ENCODE measurements at places on chromosomes 4 and X.

GRCh38 chr4:101348995-101349800 is 1.9 kb upstream of the PPP3CA start:
- no peak for DNase-seq

DNA sequence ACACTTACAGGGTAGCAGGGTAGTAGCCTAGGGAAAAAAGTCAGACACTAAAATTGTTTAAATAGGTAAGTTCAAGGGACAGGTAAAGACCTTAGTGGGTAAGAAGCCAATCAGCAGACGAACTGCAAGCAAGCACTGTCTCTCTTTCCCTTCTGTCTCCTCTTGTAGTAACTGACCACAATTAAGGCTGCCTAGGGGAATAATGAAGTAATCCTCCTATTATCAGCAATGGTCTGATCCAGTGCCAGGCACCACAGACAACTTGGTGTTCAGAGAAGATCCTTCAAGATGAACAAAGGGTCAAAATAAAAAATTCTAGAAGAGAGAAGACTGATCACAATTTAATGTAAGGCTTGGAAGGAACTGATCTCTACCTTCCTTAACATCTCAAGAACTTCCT is 62.9 kb downstream of the ELOVL6 start:
- DNase-seq, result no peak

DNA sequence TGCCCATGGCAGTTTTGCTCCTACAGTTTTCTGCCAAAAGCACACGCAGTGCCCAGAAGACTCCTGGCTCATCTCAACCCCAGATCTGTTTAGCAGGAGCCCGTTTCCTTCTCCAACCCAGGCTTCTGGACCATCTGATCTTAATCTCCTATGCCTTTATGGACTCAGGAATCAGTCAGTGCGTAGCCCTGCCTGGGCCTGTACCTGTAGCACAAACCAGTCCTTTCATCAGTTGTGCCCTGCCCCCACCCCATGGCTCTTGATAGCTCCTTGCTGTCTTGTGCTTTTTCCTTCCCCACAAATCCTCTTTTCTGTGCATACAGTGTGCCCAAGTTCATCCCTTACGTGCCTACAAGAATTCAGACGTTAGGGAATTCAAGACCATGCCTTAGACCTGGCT is 1.5 kb downstream of the ZNF718 start:
- DNase-seq, result no peak

- DNase-seq, result no peak
Observed at GRCh38 chr4:77007358-77008230, 58.0 kb downstream of the SEPTIN11 start.

DNA sequence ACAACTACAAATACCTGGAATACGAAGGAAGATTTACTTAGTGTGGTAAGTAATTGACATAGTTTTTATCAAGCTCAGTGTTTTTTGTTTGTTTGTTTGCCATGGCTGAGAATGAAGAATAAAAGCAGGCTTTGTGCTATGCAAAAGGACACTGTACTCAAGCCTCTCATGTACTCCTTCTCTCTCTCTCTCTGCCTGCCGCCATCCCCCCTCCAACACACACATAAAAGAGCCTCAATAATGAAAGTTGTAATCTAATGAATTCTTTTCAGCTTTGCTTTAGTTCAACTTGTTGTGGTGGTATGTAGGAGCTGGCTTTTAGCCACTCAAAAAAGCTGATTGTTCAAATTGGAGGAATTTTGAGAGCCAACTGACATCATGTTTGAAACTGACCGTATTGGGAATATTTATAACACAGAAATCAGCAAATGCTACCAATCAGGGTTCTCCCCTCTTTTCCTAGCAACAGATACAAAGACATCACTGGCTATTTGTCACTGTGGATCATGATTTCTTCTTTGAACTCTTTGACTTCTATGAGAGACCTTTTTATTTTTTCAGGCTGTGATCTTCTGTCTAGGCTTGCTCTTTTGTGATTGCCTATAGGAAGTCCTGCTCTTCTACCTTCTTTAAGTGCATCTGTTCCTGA is 1148.8 kb downstream of the RAPGEF2 start:
- DNase-seq, result no peak

DNA sequence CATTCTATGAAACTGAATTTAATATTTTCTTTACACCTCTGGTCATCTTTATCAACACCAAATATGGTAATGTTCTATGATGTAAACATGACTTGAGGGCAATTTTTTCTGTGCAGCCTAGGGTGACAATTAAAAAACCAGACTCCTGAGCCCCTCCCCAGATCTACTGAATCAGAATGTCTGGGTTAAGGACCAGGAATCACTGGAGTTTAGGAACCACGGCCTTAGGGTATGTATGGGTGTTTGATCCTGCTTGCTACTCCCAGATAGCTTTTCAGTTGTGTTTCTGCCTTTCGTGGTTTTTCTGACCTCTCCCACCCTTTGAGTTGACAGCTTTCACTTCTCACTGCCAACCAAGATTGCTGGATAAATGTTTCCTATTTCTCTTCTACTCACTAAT is 332.2 kb downstream of the DHX15 start:
- DNase-seq, result no peak

- DNase-seq, result no peak
Observed at GRCh38 chrX:71214604-71215337, 8.3 kb upstream of the GJB1 start.

GRCh38 chr4:150972592-150972991 is 42.5 kb downstream of the LRBA start:
- no peak for DNase-seq

DNA sequence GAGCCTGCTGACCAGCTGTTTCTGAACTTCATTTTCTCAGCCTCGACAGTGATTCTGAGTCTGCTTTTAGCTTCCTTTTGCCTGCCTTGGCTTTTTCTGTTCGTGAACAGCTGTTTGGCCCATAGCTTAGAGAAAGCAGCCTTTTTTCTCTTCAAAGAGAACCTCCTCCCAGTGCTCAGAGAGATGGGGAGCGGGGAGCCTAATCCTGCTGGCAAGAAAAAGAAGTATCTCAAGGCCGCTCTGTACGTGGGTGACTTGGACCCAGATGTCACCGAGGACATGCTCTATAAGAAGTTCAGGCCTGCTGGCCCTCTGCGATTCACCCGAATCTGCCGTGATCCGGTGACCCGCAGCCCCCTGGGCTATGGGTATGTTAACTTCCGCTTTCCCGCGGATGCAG is 756 bp downstream of the PABPC5 start:
- DNase-seq, result no peak

- DNase-seq, result no peak
Observed at GRCh38 chr4:69936566-69936965, 5.7 kb downstream of the CSN1S1 start.

GRCh38 chr4:8922481-8922880 is 50.8 kb upstream of the HMX1 start:
- DNase-seq, result no peak

GRCh38 chr4:189912170-189912569 is 28.5 kb upstream of the FRG1 start:
- DNase-seq, result no peak

DNA sequence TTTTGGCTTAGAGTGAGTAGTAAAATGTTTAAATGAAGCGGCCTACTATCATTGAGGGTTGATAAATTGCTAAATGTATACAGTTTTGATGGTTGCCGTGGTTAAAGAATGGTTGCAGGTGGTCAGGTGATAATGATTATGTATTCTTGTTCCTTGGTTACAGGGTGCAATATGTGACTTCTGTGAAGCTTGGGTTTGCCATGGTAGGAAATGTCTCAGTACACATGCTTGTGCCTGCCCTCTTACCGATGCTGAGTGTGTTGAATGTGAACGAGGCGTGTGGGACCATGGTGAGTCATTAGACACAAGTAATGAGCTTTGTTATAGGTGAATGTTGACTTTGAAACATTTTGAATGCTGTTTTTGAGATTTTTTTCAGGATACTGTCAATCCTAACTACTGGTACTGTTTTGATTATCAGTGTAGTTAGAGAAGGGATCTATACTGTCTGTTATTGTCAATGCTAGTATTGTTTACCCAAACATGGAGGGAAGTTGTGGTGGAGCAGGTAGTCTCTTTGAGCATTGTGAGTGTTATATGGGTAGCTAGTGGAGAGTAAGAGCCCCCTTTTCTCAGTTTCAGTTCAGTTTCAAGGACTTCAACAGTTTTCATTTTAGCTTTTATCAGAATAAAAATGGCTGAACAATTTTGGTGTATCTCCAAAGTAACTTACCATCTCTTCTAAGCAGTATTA is 8.9 kb downstream of the ZNF330 start:
- DNase-seq, result no peak
